ENCODE measurements at places on chromosomes 5 and 9.

DNA sequence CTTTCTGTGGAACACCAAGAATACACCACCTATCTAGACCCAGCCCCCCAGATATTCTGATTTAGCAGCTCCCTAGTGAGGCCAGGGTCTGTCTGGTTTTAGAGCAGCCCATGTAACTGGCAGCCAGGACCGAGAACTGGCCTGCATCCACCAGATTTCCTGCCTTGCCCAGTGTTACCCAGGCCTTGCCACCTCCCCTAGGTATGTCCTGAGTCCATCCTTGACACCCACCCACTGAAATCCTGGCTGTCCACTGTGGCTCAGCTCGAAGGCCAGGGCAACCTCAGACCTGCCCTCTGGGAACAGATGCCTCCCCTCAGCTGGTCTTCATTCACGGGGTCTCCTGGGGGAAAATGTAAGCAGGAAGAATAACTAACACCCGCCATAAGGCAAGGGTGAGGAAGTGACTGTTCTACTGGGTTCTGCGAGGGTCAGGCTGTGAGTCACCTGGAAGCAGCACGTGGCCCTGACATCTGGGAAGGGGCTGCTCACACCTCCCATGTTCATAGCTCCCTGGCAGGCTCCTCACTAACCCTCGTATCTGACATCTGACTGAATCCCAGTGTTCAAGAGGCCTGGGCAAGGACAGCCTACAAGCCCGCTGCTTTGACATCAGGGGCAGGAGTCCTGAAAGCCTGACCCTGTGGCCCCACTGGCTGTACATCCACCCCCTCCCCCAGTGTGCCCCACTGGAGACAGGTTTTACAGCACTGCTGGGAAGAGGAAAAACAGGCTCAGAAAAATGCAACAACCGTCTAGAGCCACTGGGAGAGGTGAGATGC, 72.7 kb downstream of the SEMA4D start:
- no peak for DNase-seq

DNA sequence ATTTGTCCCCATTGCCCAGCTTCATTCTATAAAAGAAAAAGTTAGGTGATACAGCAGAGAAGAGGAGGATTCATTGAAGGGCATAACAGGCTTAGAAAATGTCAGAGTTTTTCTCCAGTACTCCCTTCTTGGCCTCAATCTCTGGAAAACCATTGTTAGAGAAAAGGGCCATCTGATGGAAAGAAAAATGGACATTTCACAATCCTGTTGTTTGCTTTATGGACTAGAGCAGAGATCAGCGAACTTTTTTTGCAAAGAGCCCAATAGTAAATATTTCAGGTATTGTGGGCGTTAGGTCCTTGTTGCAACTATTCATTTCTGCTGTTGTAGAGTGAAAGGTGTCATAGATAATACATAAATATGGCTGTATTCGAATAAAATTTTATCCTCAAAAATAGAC, 208.8 kb downstream of the TLE4 start:
- DNase-seq = no peak

DNA sequence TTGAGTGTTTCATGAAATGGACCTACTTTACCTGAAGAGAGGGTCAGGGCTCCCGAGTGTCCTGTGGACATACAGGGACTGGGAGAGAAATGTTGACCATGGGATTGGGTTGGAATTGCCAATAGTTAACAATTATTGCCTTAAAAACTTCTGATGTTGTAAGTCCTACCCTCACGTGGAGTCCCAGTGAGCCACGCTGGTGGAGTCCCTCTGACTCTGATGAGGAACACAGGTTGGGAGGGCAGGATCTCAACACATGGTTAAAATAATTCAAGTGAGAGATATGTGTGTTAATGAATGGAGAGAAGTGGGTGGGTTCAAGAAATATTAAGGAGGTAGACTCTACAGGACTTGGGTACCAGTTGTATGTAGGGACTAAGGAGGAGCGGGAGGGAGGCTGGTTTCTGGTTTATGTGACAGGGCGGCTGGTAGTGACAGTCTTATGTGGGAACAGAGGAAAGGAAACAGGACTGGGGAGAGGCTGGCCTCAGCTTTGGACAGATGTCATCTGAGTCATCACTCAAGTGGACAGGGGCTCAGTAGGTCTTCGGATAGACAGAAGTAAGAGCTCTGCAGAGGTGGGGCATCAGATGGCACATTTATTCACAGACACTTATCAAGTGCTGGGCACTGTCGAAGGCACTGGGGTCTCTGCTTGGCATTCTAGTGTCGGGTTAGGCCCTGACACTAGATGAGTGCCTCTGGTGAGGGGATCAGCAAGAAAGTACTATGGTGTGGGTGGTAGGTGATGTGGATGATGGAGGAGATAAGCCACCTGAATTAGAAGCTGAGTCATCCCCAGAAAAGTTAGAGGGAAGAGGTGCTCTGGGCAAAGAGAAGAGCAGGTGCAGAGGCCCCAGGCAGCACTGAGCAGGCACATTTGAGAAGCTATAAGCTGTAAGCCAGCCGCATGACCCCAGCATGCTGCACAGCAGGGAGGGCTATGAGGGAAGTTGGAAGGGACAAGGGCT, 27.2 kb downstream of the MAML1 start:
- no peak for DNase-seq

DNA sequence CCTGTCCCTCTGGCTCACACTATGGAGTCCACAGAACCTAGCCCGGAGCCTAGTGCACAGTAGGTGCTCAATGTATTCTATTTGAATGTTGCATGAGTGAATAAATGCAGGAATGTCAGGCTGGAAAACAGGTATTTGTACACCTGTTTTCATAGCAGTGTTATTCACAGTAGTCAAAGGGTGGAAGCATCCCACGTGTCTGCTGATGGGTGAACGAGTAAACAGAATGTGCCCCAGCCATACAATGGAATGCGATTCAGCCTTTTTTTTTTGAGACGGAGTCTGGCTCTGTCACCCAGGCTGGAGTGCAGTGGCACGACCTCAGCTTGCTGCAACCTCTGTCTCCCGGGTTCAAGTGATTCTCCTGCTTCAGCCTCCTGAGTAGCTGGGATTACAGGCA, 31.5 kb upstream of the IER5L start:
- no peak for DNase-seq

- no peak for DNase-seq
Observed at GRCh38 chr5:171713152-171713551, 72.5 kb upstream of the SMIM23 start.

DNA sequence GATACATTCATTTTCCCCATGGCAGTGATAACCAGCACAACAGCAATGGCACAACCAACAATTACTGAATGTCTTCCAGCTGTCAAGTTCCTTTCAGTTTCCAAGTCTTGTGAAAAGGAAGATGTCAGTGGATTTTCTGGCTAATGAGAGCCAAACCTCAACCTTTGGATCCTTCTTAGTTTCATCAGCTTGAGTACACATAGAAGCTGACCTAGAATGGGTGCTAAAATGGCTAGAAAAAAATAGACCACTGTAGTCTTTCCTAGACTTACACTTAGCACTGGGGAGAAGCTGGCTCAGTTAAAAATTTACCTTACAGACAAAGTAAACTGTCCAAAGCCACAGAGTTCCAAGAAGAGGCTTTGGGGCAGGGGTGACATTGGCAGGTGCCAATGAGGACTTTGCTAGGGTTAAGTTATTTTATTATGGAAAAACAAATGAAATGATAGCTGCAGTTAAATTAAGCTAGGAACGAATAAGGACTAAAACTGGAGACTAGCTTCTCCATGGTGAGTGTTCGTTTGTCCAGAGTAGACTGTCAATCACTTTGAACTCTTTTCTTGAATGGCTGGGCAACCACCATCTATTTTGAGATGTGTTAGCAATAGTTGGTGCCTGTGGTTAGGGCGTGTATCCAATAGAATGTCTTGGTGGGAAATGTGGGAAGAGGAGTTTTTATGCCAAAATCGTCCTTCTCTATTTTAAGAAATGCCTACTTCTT, 25.9 kb upstream of the TXN start:
- no peak for DNase-seq

GRCh38 chr5:50447228-50447627, 6.1 kb upstream of the EMB start:
- no peak for DNase-seq

- no peak for DNase-seq
Observed at GRCh38 chr9:77988630-77989029, 43.0 kb downstream of the GNAQ start.

DNA sequence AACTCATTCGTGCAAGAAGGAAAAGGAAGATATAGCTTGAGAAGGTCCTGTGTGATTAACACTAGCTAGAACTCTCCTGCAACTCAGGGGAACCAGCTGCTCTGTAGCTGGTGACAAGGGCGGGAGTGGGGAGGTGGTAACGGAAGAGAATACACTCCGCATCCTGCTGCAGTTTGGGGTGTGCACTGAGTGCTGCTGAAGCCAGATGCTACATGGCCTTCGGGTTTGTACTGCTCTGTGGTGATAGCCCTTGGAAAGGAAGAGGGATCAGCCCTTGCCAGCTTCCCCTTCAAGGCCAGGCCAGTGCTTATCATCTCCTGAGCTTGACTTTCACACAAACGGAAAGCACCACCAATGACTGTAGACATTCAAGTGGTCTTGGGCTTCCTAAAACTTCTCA, 34.3 kb downstream of the FRMD3 start:
- DNase-seq = no peak

DNA sequence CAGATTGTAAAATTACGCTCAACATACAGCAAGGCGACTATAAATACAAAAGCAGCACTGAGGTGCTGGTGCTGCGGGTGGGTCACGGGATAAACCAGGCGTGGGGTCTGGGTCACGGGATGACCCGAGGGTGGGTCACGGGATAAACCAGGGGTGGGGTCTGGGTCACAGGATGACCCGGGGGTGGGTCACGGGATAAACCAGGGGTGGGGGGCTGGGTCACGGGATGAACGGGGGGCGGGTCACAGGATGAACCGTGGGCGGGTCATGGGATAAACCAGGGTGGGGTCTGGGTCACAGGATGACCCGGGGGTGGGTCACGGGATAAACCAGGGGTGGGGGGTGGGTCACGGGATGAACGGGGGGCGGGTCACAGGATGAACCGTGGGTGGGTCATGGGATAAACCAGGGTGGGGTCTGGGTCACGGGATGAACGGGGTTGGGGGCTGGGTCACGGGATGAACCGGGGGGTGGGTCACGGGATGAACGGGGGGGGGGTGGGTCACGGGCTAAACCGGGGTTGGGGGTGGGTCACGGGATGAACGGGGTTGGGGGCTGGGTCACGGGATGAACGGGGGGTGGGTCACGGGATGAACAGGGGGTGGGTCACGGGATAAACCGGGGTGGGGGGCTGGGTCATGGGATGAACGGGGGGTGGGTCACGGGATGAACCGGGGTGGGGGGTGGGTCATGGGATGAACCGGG, 30.2 kb upstream of the SLC9A3 start:
- DNase-seq = peak; percentile 12

GRCh38 chr5:127011961-127012644, 18.3 kb downstream of the MARCHF3 start:
- DNase-seq = no peak

- no peak for DNase-seq
Observed at GRCh38 chr9:16593746-16594145, 276.7 kb downstream of the BNC2 start.

DNA sequence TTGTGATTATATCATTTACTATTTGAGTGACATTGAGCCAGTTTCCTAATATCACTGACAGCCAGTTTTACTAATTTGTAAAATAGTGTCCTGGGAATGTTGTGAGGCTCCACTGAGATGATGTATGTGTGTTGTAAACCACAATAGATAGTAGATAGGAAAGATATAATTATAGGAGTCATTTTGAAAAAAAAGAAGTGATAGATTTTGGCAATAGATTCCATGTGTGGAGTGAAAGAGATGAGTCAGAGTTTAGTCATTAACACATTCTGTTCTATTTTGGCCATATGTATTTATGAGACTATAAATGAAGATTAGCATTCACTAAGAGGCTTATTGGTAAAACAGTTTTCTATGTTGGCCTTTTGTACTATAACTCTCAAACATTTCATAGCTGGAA, 388.2 kb downstream of the FAM170A start:
- no peak for DNase-seq

GRCh38 chr5:155575861-155576260, 562.3 kb downstream of the KIF4B start:
- no peak for DNase-seq

DNA sequence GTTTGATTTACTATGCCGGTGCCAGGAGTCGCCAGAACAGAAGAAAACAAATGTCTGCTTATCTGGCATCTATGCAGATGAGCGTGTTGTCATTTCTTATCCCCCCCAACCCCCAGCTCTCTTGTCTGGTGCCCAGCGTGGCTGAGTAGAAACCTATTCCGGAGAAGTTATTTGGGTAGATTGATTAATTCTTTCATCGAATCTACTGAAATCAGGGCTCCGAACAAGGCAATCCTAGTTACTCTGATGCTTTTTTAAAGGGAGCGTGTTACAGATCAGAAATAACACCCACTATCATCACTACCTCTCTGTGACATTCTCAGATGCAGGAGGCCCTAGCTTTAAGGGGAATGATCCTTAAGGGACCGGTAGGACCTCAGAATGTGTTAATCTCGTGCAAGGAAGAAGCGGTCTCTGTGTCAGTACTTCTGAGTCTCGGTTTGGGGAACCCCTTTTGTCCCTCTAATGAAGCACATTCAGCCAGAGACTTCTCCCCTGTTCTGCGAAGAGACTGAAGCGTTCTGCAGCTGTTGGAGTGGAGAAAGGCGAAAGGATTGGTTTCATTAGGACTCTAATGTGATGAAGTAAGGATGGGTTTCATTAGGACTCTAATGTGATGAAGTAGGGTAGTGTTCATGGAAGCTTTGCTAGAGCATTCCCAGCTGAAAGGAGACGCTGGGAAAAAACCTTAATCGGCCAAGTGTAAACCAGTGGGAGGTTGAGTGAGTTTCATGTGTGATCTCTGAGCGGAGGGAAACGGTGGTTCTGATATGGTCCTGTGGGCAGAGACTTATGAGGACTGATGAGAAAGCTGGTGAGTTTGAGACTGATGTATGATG, 1.5 kb downstream of the PIP5K1B start:
- no peak for DNase-seq

DNA sequence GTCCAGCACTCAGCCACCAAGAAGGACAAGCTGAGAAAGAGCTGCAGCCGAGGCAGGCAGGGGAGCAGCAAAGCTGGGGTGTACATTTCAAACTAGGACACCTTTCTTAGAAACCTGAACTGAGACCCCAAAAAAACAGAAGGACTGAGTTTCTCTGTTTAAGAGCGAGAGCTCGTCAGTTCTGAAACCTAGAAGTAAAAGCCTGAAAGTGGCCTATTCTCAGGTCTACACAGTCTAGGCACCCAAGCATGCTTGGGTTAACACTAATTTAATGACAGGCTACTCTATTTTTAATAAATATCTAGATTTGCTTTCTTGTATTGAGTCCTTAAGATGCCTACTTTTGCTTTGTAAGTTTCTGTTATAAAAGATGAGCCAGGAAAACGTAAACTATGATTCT, 49.0 kb upstream of the TLE4 start:
- no peak for DNase-seq
